ENCODE measurements at places on chromosomes 12 and 14.
A peak's percentile ranks its signal among the peaks of the same experiment; 100 is the strongest.

DNA sequence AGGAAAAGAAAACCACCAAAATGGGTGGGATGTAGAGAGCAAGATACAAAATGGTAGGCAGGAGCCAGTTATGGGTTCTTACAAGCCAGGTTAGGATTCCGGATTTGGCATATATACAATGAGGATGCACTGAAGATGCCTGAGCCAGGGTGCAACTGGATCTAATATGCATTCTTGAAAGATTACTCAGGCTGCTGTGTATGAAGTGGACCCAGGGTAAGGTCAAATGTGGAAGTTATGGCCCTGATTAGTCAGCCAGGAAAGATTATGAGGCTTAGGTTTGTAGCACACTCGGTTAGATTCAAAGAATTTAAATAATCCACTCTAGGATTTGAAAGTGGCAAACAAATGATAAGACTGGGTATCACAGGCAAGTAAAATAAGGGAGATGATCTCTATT is 1750.7 kb upstream of the FLRT2 start:
- peak; percentile 16 for DNase-seq

GRCh38 chr14:77641534-77642341 is 25.3 kb upstream of the SPTLC2 start:
- no peak for DNase-seq

GRCh38 chr14:73252491-73253322 is 15.4 kb downstream of the PAPLN start:
- no peak for DNase-seq

GRCh38 chr14:53564870-53565269 is 391.8 kb downstream of the BMP4 start:
- DNase-seq = no peak

DNA sequence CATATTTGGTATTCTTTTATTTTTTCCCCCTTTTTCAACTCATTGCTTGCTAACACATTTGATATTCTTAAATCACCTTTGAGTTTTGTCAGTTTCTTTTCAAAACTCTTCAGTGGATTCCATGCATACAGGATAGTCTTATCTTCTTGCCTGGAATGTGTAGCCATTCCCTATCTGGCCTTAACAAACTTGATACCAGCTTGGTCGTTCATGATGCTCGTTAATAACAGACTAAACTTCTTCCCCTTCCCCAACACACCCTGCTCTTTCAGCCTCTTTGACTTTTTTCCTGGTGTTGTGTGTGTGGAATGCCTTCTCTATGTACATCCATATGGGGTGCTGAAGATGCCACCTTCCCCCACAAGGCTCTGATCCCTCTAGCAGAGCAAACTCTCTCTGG is 17.7 kb upstream of the CALM1 start:
- DNase-seq = no peak

DNA sequence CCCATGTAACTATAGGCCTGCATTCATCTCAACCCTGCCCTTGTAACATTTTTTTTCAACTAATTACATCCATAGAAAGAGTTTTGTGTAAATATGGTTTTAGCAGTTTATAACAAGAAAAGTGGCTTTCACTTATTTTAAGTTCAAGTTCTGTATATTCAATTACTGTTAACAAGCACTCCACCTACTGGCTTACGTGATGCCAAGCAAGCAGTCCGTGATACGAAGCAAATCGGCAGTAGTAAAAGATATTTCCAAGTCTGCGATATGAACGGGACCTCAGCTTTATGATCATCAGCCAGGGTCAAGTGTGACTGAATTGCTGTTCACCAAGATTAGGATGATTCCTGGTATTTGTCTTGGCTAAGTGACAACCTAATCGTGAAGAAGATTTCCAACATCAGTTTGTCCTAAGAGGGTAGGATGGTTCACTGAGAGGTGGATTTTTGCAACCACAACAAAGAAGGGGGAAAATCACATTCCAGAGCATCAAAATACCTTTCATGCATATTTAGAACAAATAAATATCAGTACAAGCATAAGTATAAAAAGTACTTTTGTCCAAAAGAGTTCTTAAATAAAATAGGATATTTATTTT is 456.2 kb downstream of the FOXG1 start:
- no peak for DNase-seq

GRCh38 chr12:120928864-120929652 is 24.9 kb upstream of the SPPL3 start:
- DNase-seq = no peak

DNA sequence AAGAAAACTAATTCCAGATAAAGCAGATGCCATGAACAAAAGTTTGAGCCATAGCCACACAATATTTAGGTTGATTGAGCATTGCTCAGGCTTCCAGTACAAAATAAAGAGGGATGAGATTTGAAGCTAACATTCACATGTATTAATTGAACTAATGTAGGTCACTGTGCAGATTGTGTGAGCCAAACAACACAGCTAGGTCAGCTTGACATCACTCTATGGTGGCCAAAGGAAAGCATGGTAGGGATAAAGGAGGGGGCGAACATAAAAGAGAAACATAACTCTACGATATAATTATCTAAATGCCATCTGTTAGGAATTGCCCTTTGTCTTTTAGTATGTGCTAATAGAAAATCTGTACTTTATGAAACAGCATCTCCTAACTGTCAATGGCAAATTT is 477.7 kb upstream of the SYT1 start:
- DNase-seq = no peak
